ENCODE measurements at places on chromosomes 5 and 9.

- DNase-seq, result peak; percentile 62
Measured at GRCh38 chr5:150485693-150486401, 22.1 kb upstream of the NDST1 start.

GRCh38 chr5:143916451-143916850 is 104.5 kb downstream of the HMHB1 start:
- DNase-seq, result no peak

GRCh38 chr5:145347026-145347616 is 488.0 kb downstream of the PRELID2 start:
- peak; percentile 31 for DNase-seq

DNA sequence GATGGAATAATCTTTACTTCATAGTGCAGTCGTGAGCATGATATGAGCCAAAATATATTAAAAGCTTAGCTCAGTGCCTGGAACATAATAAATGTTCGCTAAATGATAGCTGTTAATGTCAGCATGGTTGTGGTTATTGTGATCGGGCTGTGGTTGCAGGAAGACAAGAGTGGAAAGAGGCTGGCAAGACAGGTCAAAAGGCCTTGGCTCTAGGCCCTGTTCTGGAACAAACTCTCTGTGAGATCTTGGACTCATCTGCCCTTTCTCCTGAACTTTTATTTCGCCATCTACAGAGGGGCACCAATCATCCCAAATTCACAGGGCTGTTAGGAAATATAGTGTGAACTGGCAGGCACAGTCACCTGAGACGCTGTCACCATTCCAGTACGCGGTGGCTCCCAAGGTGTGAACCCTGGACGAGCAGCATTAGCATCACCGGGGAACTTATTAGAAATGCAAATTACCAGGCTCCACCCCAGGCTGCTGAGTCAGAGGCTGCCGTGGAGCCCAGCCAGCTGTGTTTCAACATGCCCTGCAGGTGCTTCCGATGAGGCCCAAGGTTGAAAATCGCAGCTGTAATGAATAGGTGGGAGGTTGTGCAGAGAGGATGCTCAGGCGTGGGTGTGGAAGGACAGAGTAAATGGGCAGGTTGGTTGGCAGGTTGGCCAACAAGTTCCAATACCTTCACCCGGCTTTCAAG is 50.2 kb upstream of the SAP30L start:
- DNase-seq, result no peak

- DNase-seq, result no peak
Measured at GRCh38 chr9:129500161-129500862, 120.6 kb downstream of the C9orf50 start.

DNA sequence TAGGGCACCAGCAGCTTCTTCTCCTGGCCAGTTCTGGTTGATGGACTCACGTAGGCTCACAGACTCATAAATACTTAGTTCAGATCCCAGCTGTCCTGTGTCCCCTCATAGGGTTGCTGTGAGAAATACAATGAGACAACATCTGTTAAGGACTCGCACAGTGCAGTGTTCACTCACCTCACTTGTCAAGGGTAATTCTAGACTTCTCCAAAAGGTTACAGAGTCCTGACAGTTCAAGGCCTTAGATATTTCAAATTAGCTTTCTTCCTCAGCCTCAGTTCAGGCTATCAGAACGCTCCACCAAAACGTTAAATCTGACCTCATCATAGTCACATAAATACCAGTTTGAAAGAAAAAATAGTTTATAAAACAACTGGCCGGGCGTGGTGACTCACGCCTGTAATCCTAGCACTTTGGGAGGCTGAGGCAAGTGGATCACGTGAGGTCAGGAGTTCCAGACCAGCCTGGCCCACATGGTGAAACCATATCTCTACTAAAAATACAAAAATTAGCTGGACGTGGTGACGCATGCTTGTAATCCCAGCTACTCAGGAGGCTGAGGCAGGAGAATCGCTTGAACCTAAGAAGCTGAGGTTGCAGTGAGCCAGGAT is 106.3 kb downstream of the UGCG start:
- DNase-seq, result no peak

- no peak for DNase-seq
Measured at GRCh38 chr5:126417178-126417577, 6.0 kb upstream of the GRAMD2B start.

DNA sequence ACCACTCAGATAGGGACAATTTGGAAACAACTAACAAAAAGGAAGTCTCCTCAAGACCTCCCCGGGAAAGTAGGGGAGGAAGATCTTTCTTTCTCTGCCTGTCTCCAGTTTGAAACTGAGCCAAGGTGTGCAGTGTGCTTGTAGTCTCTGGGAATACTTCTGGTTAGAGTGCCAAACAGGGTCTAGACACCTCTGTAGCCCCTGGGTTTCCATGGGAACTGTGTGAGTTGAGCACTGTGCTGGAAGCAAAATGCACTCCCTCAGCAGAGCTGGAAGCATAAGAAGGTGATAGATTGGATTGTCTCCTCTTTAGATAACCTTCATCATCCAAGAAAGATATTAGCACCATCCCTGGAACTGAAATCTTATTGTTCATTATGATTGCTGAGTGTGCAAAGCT is 129.2 kb upstream of the TNPO1 start:
- DNase-seq, result no peak

DNA sequence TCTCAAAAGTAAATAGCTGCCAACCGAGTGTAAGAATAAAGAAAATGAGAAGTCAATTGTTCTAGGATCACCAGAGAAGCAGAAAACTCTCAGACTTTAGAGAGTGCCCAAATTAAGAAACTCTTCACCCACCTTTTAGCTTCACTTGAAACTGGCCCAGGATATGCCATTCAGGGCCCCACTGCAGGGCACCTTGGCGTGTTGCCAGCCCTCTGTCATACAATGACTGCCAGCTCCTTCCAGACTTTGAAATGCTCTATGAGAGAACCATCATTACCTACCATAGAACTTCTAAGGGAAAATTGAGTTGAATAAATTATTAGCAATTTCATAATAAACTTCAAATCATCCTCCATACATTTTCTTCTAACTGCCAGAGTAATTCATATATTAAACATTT is 240.5 kb downstream of the CETN3 start:
- no peak for DNase-seq

DNA sequence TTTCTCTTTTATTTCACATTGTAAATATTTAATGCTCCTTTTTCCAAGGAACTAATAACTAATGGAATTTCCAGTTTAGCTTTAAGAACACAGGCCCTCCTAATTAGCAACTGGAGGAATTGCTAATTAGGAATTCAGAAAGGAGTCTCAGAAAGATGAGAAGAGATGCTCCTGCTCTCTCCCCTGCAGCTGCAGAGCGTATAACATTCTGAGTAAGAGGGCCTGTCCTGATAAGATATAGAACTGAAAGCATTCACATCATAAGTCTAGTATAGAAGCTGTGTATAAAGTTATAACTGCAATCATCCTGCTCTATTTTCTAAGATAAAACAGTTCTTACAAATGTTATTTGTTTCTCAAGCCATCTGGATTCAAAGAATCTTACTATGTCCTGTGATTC is 83.2 kb downstream of the DTWD2 start:
- DNase-seq, result no peak

- DNase-seq, result no peak
Measured at GRCh38 chr5:76415855-76416254, 12.8 kb downstream of the IQGAP2 start.

GRCh38 chr5:166062719-166063118 is 2228.7 kb upstream of the WWC1 start:
- DNase-seq, result no peak

- peak; percentile 75 for DNase-seq
Measured at GRCh38 chr9:123327697-123328100, 28.3 kb upstream of the CRB2 start.

GRCh38 chr5:178587763-178588611 is 2.2 kb downstream of the COL23A1 start:
- no peak for DNase-seq

DNA sequence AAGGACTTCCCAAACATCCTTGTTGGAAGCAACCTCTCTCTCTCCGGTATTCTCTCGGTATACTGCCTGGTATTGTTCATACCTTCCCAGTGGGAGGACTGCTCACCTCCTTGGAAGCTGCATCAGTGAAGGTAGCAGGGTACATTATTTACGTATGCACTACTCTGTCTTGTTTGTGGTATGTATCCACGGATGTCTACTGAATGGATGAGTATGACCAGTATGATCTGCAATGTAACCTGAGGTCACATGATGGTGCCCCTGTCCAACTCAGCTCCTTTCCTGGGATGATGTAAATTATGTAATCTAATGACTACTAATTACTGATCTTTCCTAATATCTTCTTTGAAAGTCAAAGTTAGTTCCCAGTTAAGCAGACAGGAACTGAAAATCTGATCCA is 32.1 kb downstream of the CEMIP2 start:
- no peak for DNase-seq

- no peak for DNase-seq
Measured at GRCh38 chr5:124134941-124135340, 611.5 kb downstream of the ZNF608 start.

DNA sequence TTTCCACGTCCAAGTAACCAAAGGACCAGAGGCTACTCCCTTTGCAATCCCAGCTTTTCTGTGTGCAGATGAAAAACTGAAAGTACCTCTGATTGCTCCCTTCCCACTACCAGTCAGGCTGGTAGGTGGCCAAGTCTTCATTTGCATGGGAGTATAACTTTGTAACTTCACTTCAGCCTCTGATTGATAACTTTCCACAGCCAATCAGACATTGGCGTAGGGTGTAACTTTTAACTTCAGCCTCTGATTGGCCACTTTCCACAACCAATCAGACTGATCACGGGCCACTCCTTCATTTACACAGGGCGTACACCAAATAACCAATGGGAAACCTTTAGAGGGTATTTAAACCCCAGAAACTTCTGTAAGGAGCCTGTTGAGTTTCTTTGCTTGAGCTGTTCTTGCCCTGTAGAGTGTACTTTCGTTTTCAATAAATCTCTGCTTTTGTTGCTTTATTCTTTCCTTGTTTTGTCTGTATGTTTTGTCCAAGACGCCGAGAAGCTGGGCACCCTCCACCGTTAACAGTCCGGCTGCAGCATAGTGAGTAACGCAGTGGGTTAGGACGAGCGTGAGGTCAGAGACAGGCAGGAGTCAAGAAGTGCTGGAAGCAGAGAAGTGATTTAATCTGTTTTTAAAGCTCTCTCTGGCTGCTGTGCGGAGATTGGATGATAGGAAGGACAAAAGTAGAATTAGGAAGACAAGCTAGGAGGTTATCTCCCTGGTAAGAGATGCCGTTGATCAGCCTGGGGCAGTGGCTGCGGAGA is 3.5 kb upstream of the EXOSC2 start:
- DNase-seq, result peak; percentile 92

GRCh38 chr5:148384380-148384737 is 601 bp downstream of the FBXO38 start:
- DNase-seq, result no peak

DNA sequence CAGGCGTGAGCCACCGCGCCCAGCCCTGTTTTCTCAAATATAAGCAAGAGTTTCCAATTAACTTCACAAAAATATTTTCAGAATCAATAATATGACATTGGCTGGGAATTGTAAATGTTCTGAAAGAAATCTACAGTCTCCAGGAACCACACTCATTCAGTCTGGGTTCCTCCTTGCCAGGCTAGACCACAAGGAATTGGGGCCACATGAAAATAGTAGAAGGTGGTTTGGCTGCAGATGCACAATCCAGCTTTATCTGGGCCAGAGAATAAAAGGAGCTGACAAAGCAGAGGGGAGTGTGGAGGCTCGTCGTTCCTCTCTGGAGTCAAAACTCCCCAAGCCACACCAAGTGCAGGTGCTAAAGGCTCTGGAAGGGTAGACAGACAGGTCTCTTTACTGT is 92.0 kb upstream of the OSMR start:
- DNase-seq, result no peak

GRCh38 chr9:83975300-83975699 is 4.7 kb downstream of the HNRNPK start:
- DNase-seq, result no peak

DNA sequence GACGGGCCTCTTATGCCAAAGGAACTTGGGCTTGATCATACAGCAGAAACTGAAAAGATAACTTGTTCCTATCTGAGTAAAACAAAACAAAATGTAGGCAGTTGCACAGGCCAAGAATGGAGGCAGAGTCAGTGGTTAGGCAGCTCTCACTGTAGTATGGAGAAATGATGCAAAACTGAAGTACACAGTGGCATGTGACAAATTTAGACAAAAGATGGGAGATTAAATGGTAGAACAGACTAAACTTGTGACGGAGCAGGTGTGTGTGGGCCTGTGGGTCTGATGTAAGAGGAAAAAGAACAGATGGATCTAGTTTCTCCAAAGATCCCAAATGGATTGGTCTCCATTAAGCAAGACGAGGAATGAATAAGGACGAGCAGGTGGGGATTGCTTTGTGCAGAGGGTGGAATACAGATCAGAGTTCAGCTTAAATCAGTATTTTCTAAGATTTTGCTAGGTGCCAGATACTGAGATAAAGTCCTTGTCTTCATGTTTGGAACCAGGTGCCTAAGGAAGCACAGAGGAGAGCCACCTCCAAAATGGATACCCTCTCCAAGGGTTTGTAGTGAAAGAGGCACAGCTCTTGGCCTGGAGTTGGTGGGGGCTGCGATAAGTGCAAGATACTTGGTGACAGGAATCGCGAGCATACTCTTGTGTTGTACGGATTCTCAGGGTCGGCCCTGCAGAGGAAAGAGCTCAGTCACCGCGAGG is 722 bp upstream of the DCP2 start:
- no peak for DNase-seq

- DNase-seq, result no peak
Measured at GRCh38 chr9:93531374-93531773, 45.0 kb upstream of the PHF2 start.

GRCh38 chr5:148393390-148393741 is 9.6 kb downstream of the FBXO38 start:
- no peak for DNase-seq

DNA sequence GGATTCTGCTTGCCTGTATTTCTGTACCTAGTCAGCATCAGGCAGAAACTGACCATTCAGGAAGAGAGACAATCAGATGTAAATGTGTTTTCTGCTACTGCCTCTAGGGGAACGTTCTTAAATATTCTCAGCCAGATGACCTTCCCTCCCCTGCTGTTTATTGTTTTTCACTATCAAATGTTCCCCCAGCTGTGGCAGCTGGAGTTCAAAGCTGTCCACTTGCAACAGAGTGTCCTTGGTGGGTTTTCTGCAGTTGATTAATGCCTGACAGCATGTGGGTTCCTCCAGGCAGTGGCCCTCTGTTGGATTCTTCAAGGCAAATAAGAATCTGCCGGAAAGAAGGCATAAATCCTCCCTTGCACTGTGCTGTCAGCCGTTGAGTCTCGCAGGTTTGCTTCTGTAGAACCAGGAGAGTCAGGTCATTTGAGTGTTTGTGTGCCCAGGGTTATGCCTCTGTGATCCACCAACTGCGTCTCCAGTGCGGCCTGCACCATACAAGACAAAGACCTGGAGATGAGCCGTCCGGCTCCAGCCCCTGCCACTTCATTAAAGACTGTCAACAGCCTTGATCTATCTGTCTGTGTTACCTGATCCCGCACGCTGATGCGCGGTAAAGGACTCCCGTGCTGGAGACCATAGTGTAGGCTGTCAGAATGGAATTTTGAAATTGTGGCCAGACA is 203.4 kb downstream of the GADD45G start:
- DNase-seq, result no peak

- DNase-seq, result no peak
Measured at GRCh38 chr5:42970636-42971559, 69.2 kb downstream of the ANXA2R start.

GRCh38 chr9:129053020-129053419 is 16.6 kb downstream of the MIGA2 start:
- no peak for DNase-seq

- DNase-seq, result no peak
Measured at GRCh38 chr9:125904155-125904851, 157.1 kb downstream of the PBX3 start.

GRCh38 chr5:66440202-66440680 is 156.0 kb upstream of the MAST4 start:
- DNase-seq, result peak; percentile 16

Measured in right lung (tissue), 10 donors.